ENCODE measurements at places on chromosomes 2 and 18.

- DNase-seq = no peak
These were observed 101.4 kb upstream of the RAB6C start for GRCh38 chr2:129877795-129878775.

DNA sequence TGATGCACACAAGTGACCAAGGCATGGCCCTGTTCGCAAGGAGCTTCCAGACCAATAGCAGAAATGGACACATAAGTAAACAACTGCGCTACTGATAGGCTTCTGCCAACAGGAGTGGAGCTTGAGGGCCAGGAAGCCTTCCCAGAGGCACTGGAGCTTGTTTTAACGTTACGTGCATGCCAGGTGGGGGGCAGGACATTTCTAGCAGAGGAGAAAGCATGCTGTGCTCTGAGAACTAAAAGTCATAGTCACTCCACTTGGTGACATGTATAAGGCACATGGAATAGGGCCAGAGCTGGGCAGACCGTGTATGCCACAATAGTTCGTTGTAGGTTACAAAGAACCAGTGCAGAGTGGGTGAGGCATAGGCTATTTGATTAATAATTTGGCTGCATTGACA, 184.2 kb downstream of the NEDD4L start:
- no peak for DNase-seq

DNA sequence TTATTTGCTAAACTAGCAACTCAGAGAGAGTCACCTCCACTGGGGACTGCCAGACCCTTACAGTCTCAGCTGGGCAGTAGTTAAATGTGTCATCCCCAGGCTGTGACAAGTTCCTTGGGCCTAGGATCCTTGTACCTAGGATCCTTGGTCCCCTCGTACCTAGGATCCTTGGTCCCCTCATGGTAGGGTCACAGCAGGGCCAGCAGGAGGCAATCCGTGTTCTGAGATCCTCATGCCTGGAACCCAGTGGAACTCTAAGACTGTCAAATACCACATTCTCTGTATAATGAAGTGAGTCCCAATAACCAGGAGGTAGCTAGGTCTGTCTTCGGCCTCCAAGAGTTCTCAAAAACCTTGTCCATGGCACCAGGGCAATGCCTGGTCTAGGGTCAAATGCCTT, 60.8 kb downstream of the LYPD6B start:
- no peak for DNase-seq

- no peak for DNase-seq
These were observed 827.9 kb downstream of the TSN start for GRCh38 chr2:122583159-122583917.

DNA sequence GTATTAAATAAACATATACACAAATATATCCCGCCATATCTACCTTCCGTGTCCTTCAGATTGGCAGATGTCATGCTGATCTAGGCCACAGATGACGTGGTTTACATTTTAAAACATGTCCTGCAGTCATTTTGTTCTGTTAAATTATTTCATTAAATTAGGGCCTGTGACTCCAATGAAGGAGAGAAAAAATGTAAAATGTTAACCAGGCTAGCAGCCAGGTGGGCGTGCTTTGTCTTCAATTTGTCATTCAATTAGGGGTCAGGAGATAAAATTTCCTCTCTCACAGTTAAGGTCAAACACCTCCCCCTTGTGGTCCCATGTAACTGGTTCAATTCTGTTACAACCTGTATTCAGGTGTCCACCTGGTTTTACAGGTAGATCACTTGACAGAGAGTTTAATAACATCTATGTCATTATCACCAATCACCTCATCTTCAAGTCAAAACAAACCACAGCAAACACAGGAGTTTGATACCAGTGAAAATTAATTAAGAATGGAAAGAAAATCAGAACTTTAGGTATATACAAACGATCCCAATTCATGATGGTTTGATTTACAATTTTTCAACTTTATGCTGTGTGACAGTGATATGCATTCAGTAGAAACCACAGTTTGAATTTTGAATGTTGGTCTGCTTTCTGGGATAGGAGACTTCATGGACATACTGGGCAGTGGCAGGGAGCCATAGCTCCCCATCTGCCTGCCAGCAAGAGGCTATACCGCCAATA, 339.4 kb downstream of the CMPK2 start:
- DNase-seq = no peak

DNA sequence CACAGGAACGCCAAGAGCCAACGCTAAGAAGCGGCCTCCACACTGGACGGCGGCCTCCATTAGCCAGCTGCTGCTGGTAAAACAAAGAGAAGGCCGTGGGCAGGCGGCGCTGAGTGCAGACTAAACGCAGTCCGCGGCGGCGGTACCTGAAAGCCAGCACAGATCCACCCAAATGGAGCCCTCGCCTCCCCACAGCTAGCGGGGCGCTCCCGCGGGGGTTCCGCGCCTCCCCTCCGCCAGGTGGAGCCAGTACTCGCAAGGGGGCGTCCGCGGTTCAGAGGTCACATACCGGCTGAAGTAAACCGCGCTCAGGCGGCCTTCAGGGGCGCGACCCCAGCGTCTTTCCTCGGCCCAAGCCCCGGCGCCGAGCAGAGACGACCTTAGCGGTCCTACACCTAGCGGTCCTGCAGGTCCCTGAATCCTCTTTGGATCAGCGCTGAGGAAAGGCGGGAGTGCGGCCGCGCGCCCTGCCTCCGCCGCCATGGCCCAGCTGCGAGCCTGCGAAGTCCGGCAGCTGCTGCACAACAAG, 293.1 kb upstream of the ERBB4 start:
- DNase-seq = no peak

DNA sequence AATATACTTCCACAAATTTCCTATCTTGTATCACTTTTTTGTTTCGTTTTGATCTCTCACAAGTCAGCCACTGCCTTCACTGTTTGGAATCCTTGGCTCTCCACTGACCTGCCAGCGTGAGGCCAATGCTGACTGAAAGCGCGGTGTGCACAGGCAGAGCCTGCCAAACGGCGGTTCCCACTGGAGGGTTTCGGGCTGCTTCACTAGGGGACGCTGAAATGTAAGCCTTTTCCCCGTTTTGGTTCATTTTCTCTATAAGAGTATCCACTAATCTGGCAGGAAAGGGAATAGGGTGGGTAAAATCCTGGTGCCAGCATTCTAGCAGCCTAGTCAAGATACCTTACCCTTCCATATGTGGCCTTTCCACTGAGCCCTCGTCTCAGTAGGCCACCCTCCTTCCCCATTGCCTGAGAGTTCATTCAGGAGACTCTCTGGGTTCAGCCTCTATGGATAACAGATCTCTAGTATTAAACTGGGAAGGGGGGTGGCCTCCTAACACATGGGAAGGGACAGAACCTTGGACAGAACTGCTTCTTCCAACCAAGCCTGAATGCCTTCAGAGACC, 91.5 kb downstream of the DYM start:
- DNase-seq = no peak

GRCh38 chr18:55475916-55476315, 112.1 kb downstream of the TCF4 start:
- DNase-seq = no peak

DNA sequence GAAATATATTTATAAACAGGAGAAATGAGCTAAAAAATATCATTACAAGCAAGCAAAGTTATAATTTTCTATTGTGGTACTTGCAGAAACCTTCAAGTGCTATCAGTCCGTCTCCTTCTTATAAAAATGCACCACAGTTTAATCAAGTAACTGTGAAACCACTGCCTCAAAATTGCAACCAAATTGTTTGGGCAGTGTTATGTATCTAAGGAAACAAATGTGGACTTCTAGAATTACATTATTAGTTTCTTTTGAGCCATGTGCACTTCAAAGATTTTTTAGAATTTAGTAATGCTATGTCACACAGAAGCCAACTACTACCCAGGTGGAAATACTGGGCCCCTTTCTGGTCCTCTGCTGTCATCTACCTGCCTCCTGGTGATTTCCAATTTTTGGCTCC, 495.6 kb downstream of the NYAP2 start:
- DNase-seq = no peak

GRCh38 chr18:55732227-55733106, 144.5 kb upstream of the TCF4 start:
- no peak for DNase-seq

DNA sequence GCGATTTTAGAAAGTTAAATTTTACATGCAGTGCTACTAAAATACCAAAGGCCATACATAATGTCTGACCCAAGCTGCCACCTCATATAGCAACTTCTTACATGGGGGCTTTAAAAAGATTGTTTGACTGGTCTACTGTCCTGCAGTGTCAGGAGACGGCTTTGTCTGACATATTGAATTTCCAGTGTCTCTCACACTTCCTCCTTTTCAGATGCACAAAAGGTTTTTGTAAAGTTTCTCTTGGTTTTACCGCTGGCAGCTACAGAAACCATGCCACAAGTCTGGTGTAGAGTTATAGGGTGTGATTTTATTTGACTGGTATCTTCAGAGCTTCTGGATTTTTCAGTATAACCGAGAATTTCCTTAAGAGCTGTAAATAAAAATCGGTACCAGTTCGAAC, 1.1 kb upstream of the ASAP2 start:
- DNase-seq = no peak

DNA sequence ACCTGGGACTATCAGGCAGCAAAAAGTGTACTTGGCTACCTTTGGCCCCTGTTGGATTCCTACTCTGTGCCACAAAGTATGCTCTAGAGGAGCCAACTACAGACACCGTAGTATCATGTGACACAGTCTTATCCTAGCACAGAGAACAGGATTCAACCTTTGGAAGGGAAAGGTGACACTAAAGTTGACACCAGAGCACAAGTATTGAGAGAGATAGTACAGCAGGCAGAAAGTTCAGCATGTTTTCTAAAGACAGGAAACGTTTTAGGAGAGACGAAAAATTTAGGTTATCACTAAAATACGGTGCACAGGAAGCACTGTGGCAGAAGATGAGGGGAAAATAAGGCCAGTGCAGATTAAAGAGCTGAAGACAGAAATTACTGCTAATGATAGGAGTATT, 18.6 kb downstream of the SMAD2 start:
- DNase-seq = no peak

DNA sequence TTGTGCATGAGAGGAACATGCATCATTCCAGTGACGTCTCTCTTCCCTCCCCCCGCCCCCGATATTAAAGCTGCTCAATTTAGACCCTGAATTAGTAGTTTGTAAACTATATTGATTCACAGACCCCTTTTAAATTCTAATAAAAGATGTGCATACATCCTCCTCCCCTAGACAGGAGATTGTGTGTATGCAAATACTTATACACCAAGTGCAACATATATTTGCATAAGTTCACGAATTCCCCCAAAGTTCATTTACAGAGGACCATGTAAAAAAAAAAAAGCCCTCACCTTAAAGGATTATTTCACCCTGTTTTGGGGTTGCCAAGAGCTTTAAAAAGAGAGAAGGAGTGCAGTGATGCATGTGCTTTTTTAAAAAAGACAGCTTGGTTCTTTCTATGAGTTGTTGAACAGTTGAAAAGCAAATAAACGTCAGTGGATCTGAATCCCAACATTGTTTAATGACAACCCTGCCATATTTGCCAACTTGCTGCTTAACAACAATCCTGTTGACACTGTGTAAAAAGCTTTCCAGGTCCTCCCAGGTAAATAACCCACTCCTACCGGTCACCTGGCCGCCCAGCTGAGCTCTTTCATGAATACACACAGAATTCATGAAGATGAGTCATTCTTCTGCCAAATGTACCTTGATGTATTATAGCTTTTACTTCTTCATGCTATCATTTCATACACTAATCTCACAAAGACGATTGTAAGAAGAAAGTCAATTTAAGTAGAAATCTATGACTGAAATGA, 211.5 kb downstream of the IKZF2 start:
- no peak for DNase-seq

DNA sequence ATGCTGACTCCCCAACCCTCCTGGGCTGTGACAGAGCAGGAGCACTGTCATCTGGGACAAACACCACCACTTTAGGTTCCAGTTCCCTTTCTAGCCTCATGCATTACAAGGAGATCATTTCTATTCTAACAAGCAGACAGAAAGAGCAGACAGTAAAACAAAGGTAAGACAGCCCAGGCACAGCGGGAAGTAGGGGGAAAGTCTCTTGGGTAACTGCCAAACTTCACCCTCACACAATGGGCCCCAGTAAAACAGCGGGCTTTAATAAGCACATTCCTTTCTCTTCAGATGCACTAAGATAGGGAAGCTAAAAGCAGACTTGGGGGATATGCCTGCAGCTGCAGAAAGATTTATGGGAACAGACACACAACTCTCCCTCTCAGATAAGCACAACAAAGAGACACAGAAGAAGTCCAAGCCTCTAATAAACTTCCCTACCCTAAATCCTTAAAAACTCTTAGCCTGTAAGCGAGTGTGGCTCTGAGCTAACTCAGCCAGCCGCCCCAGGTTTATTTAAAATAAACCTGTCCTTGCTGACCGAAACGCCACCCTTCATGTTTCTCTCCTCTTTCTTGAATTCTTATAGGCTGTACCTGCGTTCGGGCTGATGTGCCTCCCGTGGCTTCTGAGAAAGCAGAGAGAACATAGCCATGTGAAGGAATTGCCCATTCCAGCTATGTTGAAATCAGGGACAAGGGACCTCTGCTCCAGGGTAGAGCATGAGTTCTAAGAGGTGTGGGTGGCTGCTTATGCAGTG, 726.8 kb upstream of the DDX18 start:
- DNase-seq = no peak

DNA sequence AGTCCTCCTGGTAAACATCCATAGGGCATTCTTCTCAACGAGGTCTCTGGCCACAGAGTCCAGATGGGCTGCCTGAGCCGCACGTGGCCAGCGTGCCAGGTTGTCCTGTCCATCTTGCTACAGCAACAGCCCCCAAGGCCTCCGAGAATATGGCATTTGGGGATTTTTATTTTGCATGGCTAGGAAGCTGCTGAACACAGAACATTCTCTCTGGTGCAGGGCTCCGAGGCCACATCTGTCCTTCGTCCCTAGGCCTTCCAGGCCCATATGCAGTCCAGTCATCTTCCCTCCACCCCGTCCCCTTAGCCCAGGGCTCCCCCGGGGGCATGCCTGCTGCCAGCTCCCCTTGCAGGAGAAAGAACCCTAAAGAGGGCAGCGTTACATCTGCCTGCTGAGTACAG, 2.3 kb downstream of the HDAC4 start:
- DNase-seq = no peak

- DNase-seq = no peak
These were observed 1132.9 kb upstream of the ZEB2 start for GRCh38 chr2:145652571-145653545.

DNA sequence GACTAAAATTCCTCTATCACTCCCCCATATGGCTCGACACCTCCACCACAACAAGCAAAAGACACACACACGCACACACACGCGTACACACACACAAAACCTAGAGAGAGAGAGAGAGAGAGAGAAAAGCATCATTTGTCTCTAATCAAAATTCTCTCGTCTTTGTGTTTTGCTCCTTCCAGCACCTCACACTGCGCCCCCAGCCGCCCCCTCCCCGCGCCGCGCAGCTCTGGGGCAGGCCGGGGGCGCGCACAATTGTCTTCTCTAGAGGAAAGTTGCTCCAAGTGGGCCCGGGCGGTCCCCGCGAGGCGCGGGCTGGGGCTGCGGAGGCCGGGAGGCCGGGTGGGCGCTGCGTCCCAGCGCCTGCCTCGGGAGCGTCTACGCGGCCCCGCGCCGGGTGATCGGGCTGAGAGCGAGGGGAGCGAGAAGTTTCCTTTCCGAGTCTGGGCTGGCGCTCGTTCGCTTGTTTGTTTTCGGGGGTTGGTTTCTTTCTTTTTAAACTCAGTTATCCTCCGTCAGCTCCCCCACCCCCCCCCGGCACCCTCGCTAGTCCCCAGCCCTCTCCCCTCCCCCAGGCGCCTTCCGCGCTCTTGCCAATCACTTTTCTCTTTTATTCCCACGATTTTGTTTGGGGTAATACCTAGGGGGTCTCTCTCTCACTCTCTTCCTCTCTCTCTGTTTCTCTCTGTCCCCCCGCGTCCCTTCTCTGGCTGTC, 4.1 kb downstream of the ZEB2 start:
- DNase-seq = no peak
